CD8-positive, alpha-beta T cell (primary cell): ENCODE measurements at places on chromosomes 13 and 19.

DNA sequence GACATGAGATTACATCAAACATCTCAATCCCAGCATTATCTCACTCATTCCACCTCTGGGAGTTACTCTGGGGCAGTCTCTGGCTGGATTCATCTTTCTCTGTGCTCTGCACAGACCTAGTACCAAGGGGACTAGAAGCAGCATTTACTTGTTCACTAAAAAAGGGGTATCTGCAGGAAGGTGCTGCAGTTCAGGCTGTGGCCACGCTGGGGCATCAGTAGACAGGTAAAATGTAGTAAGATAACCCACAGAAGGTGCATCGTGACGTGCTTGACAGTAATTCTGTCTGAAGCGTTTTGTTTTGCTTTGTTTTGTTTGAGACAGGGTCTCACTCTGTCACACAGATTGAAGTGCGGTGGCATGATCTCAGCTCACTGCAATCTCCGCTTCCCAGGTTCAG, 29.3 kb downstream of the ZNF564 start:
- no peak for DNase-seq

DNA sequence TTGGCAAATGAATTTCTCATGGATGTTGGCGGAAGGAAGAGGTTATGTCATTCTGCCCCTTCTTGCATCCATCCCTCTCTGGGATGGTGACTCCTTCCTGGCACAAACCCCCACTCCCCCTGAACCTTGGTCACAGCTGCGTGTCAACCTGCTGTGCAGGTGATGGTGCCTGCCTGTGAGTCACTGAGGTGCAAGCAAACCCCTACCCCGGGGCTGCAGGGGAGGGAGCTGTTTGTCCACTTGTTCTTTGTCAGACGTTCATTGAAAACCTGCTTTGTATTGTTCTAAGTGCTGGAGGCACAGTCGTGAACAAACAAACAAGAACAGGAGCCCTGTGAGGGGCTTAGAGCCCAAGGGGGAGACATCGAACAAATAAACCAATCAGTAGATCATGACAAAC, 2.0 kb upstream of the GAPDHS start:
- DNase-seq: no peak

- no peak for DNase-seq
Measured at GRCh38 chr19:34480491-34480890, 1.1 kb upstream of the WTIP start.

GRCh38 chr13:70964124-70964523, 855.9 kb upstream of the KLHL1 start:
- no peak for DNase-seq

DNA sequence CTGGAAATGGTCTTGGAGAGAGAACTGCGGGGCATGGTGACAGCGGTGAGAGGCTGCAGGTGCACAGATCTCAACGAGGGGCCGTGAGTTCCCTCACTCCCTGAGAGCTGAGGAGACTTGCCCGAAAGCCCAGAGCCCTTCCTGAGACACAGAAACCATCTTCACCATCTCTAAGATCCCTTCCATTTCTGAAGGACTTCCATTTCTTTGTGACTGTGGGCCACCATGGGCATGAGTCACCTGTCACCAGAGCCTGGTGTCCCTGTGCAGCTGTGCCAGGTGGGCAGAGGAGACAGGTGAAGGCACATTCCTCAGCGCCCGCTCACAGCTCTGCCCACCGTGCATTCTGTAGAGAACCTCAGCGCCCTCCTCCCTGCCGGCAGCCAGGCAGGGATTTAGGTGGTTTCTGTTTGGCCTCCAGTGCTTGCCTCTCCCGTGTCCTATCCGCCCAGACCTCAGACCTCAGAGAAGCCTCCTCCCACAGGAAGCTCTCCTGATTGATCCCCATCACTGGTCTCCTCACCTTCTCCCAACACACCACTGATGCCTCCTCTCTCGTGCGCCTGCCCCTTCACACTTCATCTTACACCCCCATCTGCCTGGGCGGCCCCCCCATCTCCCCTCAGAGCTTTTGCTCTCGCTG, 24.2 kb downstream of the SH3GL1 start:
- no peak for DNase-seq

- peak; percentile 75 for DNase-seq
Measured at GRCh38 chr19:34345947-34346351, 19.0 kb upstream of the GPI start.

DNA sequence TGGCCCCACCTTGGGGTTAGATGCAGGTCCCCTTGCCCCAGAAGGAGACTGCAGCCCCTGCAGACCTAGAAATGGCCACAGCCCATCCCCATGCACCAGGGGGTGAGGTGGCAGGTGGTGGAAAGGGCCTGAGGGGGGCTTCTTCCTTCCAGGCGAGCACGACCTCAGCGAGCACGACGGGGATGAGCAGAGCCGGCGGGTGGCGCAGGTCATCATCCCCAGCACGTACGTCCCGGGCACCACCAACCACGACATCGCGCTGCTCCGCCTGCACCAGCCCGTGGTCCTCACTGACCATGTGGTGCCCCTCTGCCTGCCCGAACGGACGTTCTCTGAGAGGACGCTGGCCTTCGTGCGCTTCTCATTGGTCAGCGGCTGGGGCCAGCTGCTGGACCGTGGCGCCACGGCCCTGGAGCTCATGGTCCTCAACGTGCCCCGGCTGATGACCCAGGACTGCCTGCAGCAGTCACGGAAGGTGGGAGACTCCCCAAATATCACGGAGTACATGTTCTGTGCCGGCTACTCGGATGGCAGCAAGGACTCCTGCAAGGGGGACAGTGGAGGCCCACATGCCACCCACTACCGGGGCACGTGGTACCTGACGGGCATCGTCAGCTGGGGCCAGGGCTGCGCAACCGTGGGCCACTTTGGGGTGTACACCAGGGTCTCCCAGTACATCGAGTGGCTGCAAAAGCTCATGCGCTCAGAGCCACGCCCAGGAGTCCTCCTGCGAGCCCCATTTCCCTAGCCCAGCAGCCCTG, 4.2 kb upstream of the F10 start:
- DNase-seq: no peak

DNA sequence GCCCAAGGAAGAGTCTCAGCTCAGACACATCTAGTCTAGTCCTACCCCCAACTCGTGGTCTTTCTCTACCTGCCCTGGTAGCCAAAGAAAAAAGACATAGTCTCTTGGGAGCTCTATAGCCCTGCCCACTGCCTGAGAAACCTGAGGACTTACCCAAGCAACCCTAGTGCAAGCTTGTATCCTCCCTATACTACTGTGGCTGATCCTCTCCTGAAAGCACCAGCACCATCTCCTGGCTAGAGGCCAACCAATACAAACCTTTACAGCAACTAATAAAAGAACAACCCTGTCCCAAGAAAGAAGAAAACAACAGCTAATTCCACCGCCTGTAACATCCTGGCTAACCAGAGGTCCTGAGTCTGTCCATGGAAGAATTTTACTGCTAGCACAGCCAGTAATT, 532.4 kb downstream of the SLITRK6 start:
- DNase-seq: no peak

GRCh38 chr13:25874907-25875306, 176.9 kb downstream of the SHISA2 start:
- peak; percentile 66 for DNase-seq

- DNase-seq: no peak
Measured at GRCh38 chr13:79680485-79680884, 199.5 kb downstream of the NDFIP2 start.
